SK-N-SH (cell line): ENCODE measurements at places on chromosomes 6 and 20. TPM values are rescaled to one million over a fixed set of nuclear protein-coding genes. Genes with fewer than 3 reads are reported as not detected.

Gene HAO1
- polyA plus RNA-seq: not detected in 2 replicates

Gene FAM209B
- polyA plus RNA-seq: not detected in 2 replicates

Gene AVP
- polyA plus RNA-seq: not detected in 2 replicates

Gene BMP7
- polyA plus RNA-seq: 0.10 TPM in 1 of 2 replicates, not detected in the other

Gene UFL1
- polyA plus RNA-seq: 3.1 and 4.0 TPM in 2 replicates

Gene RBM38
- 8.8 and 11.5 TPM in 2 replicates for polyA plus RNA-seq

Gene CTAGE9
- not detected in 2 replicates for polyA plus RNA-seq

Gene TCF21
- not detected in 2 replicates for polyA plus RNA-seq

Gene AIF1
- polyA plus RNA-seq: not detected in 2 replicates

Gene SYTL3
- 2.0 and 2.3 TPM in 2 replicates for polyA plus RNA-seq

Gene ZC3H12D
- 0.03 and 0.05 TPM in 2 replicates for polyA plus RNA-seq

Gene CAGE1
- polyA plus RNA-seq: 0.05 TPM in 1 of 2 replicates, not detected in the other

Gene DCDC2
- not detected in 2 replicates for polyA plus RNA-seq

Gene GRM4
- polyA plus RNA-seq: not detected in 2 replicates

Gene FARS2
- 12.5 and 16.1 TPM in 2 replicates for polyA plus RNA-seq

Gene SIRPB2
- polyA plus RNA-seq: not detected in 2 replicates

Gene TRIM40
- polyA plus RNA-seq: not detected in 2 replicates

Gene ARMH2
- polyA plus RNA-seq: not detected in 2 replicates

Gene RING1
- 55.1 and 61.3 TPM in 2 replicates for polyA plus RNA-seq

Gene DEFB132
- polyA plus RNA-seq: not detected in 2 replicates

Gene SCUBE3
- 1.8 and 2.0 TPM in 2 replicates for polyA plus RNA-seq

Gene SLCO4A1
- 0.33 and 0.36 TPM in 2 replicates for polyA plus RNA-seq

Gene BMP5
- polyA plus RNA-seq: 0.05 TPM in 2 replicates

Gene SUPT3H
- 10.9 and 16.6 TPM in 2 replicates for polyA plus RNA-seq

Gene SLC17A1
- not detected in 2 replicates for polyA plus RNA-seq

Gene OTOR
- not detected in 2 replicates for polyA plus RNA-seq

Gene TSPO2
- not detected in 2 replicates for polyA plus RNA-seq

Gene L3MBTL3
- 12.6 and 13.6 TPM in 2 replicates for polyA plus RNA-seq

Gene TRAPPC3L
- 0.03 and 0.11 TPM in 2 replicates for polyA plus RNA-seq

Gene KCNB1
- 0.82 and 1.1 TPM in 2 replicates for polyA plus RNA-seq

Gene OR12D3
- not detected in 2 replicates for polyA plus RNA-seq

Gene CHRNA4
- not detected in 2 replicates for polyA plus RNA-seq
